ENCODE measurements at places on chromosomes 4 and X.

GRCh38 chrX:10798041-10798440 lies 177.7 kb upstream of the MID1 start:
- DNase-seq = no peak

DNA sequence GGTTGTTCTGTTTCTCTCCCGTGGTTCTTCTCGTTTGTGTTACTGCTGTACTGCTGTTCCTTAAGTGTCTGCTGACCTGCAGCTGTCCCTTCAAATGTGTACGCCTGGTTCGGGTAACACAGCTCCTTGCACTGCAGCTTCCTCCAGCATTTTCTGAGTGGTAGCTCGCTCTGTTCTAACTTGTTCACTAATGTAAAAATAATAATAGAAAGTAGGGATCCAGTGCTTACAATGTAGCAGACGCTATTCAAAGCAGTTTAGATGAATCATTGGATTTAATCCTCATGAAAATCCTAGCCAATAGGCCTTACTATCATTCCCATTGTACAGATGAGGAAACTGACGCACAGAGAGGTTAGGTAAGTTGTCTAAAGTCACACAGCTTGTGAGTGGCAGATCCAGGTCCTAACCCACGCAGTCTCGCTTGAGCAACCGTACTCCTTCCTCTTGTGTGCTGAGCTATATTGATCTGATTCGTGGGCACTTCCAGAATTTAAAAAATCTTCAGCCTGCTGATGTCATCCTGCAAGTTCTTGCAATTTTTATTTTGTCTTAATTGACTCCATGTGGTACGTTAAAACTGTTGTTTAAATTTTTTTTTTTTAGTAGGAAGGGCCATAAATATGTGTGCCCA lies 448.2 kb upstream of the FAT1 start:
- DNase-seq = no peak

DNA sequence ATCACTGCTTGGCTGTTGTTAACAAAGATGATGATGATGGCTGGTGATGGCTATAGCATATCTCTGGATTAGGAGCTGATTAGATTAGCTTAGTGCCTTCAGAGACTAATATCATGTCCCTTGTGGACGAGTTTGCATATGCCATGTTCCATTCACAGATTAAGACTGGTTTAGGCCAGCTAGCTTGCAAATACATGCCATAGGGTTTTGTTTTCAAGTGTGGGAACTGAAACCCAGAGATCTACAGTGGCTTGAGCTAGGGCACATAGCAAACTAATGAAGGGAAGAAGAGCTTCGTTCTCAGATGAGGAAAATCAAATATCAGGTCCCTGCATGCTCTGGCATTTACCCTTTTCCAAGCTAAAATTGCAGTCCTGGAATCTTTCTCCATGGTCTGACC lies 492.3 kb downstream of the MAGEE1 start:
- no peak for DNase-seq

- no peak for DNase-seq
Measured at GRCh38 chrX:68686097-68686977, 38.9 kb downstream of the STARD8 start.

- DNase-seq = no peak
Measured at GRCh38 chr4:76606645-76607265, 171.7 kb downstream of the SHROOM3 start.

- no peak for DNase-seq
Measured at GRCh38 chr4:129804461-129804981, 708.6 kb downstream of the C4orf33 start.

DNA sequence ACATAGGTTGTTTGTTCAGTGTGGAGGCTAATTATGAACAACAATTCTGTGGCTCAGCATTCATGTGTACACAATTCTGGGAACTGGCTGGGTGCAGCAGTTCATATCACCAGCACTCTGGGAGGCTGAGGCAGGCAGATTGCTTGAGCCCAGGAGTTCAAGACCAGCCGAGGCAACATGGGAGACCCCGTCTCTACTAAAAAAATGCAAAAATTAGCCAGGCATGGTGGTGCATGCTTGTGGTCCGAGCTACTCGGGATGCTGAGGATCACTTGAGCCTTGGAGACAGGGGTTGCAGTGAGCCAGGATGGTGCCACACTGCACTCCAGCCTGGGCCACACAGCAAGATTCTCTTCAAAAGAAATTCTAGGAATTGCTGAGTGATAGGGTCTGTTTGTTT lies 4.5 kb upstream of the PPP2R2C start:
- no peak for DNase-seq

- no peak for DNase-seq
Measured at GRCh38 chrX:115576676-115577075, 15.7 kb downstream of the PLS3 start.

DNA sequence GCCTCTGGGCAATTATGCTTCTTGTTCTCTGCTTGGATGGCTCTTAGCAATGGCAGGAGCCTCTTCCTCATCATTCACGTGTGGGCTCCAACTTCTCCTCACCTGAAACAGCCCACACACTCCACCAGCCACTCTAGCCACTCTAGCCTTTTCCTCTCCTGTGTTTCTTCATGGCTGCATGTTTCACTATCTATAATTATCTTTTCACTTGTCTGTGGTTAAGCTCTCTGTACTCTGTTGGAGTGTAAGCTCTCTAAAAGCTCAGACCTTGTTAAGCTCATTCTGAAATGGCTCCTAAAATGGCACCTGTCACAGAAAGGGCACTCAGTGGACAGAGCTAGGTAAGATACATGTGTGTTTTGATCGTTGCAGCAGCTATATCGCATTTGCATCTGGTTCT lies 80.0 kb downstream of the SH3KBP1 start:
- DNase-seq = no peak

DNA sequence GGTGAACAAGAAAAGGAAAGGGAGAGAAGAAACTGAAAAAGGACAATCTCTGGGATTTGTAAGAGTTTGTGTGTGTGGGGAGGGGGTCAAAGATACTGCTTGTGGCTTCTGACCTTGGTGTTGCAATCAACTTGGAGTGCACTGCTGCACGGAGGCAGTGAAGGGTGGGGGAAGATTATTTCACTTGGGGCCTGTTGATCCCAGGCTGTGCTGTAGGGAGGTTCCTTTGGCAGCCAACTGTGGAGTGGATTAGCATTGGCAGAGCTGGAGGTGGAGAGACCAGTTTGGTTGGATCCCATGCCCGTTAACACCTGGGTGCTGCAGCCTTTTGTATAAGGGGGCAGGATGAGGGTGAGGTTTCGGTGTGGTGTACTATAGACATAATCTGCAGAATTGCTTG lies 38.2 kb downstream of the AFF1 start:
- no peak for DNase-seq

DNA sequence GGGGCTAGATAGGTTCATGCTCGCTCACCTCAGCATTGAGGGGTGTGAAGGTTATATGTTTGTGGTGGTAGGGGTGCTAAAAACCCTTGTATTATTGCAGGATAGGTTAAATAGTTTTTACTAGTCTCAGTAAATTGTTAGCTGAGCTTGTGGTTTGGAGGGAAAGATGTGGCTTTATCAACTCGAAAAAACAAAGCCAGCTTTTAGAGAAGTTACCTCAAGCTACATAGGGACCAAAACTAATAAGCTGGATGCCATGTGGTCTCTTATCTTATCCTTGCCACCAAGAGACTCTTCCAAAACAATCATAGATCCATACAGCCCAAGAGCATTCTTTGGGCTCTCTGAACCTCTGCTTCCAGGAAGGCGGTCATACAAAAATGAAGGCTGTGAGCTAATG lies 29.2 kb downstream of the MSN start:
- no peak for DNase-seq

DNA sequence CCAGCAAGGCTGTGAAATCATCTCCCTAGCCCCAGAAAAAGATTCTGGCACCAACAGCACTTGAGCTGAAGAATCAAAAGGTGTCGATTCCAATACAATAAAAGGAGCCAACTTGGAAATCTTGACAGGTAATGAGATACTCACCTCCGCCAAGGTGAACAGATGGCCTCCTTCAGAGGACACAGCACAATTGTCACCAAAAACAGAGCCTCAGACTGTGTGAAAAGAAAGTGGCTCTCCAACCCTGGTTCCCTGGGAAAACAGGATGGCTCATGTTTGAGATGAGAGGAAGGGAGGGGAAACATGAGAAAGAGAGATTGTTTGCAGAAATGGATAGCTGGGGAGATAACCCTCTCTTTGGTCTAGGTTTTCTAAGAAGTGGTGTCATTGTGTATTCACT lies 168.9 kb downstream of the HS3ST1 start:
- DNase-seq = peak; percentile 3

- no peak for DNase-seq
Measured at GRCh38 chrX:43747476-43747875, 91.4 kb downstream of the MAOA start.

GRCh38 chr4:21656832-21657231 lies 291.7 kb downstream of the KCNIP4 start:
- DNase-seq = no peak

- no peak for DNase-seq
Measured at GRCh38 chr4:52939325-52939724, 77.2 kb downstream of the RASL11B start.

DNA sequence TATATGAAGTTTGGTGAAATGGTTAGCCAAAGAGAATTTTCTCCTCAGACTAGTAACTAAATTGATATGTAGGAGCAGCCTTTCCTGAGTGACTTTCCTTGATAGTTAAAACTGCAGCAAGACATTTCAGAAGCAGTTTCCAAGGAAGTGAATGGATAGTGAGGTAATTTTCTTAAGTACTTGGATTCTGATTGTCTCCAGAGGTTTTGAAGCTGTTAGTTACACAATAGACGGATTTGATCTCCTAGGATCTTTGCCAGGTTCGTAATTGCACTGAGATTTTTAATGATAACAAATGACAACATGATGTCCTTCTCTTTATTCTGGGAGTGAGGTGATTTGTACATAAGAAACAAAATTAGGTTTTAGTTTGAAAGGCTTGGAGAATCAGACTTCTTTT lies 29.2 kb downstream of the PRRG1 start:
- no peak for DNase-seq

DNA sequence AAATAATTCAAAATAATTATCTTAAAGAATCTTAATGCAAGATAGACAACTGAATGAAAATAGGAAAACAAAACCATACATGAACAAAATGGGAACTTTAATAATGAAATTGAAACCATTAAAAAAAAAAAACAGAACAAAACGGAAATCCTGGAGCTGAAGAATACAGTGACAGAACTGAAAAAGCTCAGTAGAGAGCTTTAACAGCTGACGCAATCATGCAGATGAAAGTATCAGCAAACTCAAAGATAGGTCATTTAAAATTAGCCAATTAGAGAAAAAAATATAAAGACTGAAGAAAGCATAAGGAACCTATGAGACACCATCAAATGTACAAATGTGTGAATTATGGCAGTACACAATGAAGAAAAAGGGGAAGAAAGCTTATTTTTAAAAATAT lies 18.8 kb downstream of the SLC25A31 start:
- DNase-seq = no peak

DNA sequence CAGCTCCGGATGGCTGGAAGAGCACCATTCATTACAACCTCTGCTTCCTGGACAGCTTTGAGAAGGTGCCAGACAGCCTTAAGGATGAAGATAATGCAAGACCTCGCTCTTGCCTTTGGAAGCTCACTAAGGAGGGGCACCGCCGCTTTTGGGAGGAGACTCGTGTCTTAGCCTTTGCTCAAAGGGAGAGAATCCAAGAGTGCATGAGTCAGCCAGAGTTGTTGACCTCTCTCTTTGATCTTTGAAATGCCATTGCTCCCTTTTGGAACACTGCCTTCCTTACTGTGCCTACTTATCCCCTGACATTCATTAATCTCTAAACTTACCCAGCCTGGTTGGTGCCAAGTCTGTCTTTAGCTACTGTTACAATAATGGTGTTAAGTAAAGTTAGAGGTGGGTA lies 1.2 kb downstream of the FOXR2 start:
- DNase-seq = no peak

DNA sequence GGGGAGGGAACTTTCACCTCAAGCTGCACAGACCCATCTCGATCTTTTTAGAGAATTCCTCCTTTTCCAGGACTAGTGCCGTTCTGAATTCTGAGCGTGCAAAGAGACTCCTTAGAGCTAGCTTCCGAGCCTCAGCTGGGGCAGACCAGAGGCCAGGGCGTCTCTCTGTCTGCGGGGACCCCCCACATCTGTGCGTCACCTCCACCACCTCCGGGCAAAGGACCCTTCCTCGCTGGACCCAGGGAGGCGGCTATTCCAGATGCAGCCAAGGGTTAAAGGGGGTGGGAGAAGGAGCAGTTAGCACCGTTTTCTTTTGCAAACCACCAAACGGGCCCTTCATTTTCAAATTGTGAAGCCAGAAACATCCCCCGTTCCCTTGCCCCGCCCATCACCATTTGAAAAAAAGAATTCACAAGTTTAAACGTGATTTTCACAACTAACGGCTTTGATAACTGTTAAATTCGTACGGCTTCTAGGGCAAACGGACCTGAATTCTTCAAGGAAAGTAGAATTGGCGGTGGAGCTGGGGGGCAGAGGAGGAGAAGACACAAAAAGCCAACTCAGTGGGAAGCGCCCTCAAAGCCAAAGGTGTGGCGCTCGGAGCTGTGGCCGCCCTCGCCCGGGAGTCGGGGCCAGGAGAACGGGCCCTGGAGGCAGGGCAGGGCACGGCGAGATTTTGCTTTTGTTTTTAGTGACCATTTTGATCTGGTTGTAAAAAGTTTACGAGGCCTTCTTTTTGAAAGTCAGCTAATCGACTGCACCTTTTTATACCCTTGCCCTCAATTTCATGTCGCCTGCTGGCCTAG lies 3.3 kb upstream of the PDGFRA start:
- no peak for DNase-seq

GRCh38 chr4:153781280-153781679 lies 7.6 kb downstream of the SFRP2 start:
- no peak for DNase-seq

DNA sequence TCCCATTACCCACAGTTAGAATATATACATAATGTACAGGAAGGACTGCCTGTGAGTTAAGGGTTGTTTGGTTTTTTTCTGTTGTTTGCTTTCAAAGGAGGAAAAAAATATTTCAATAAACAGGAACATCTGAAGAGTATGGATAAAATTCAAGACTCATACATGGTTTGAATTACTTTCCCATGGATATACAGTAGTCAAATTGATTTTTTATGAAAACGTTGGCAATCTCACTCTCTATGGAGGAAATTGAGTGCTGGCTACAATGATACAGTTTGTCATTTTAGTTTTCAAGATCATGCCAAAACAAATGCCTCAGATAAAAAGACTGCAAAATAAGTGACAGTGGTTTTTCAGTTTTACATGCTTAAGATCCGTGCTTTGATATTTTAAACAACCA lies 116.6 kb downstream of the SH3RF1 start:
- no peak for DNase-seq

DNA sequence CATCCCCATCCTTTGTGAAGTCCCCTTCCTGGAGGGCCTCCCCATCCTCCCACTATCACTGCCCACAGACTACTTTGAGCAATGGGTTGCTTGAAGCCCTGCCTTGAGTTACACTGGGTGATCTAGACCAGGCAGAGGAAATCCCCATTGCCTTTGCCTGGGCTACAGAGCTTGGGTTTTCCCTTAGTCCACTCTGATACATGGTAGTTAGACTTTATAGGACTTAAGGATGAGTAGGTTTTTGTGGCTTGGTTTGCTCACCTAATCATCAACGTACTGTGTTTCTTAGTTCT lies 56.6 kb downstream of the TMEM131L start:
- DNase-seq = no peak

Data from NCI-H524 treated with DMSO at 0.1 percent for 48 hours (cell line).